ENCODE measurements at places on chromosomes 12 and 14.
A peak's percentile ranks its signal among the peaks of the same experiment; 100 is the strongest.

DNA sequence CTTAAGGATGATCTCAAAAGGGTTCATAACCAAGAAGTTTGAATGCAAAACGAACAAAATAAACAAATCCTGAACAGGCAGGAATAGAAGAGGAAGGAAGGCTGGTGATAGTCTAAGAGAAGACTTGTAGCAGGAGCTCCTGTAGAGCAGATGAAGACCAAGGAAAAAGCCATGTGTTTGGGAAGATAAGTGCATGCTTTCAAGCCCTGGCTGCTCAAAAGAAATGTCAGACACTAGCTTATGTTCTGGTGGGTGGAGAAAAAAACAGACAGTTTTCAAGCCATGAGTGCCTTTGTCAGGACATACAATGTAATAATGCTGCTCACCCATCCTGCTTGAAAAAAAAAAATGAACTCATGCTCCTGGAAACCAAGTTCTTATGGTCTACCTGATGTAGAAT lies 27.4 kb downstream of the TAOK3 start:
- no peak for DNase-seq

DNA sequence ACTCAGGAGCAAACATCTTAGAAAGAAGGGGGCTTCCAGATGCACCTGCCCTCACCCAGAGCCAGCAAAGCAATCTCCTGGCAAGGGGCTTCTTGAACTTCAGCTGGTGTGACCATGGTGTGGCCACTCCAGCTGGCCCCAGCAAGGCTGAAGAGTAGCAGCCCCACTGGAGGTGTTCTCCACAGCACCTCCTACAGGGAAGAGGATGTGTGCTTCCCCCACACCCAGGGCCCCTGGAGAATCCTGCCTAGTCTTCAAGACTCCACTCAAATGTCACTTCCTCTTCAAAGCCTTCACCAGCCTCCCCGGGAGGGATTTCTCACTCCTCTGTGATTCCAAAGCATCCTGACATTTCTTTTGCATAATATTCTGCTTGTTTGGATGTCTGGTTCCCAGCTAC lies 8.5 kb downstream of the RAB15 start:
- DNase-seq = no peak

GRCh38 chr14:78022059-78022458 lies 148.1 kb upstream of the NRXN3 start:
- no peak for DNase-seq

DNA sequence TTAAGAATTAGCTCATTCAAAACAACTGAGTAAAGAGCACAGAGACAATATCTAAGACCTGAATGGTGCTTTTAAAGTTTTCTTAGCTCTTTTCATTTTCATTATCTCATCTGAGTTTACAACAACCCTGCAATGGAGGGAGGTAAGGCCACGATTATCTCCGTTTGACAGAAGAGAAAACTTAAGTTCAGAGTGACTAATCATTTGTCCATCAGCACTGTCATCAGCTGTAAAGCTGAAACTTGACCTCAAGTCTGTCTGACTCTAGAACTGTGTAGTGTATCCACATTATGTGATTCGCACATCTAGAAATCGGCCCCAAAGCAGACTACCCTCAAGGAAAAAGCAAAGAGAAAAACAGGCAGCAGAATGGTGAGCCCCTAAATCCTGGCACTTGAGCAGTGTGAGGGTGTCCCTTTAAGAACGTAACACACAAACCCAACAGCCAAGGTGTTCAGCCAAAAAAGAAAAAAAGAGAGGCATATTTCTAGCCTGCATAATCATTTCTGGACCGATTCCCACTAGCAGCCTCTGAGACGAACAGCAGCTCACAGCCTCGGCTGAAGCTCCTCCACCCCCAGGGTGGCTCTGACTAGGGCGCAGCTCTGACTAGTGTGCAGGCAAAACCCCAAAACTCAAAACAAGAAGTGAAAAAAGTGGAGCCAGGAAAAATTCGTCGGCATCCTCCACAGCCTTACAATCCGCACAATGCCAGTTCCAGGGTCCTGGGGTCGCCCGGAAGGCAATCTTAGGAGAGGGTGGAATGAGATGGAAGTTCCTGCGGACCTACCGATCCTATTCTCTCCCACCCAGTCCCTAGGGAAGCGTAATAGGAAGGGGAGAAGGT lies 1.6 kb downstream of the STXBP6 start:
- peak; percentile 60 for DNase-seq

GRCh38 chr12:22355011-22355580 lies 20.6 kb upstream of the ST8SIA1 start:
- DNase-seq = no peak

- no peak for DNase-seq
These were observed 122.1 kb downstream of the CALM1 start for GRCh38 chr14:90518941-90519256.

DNA sequence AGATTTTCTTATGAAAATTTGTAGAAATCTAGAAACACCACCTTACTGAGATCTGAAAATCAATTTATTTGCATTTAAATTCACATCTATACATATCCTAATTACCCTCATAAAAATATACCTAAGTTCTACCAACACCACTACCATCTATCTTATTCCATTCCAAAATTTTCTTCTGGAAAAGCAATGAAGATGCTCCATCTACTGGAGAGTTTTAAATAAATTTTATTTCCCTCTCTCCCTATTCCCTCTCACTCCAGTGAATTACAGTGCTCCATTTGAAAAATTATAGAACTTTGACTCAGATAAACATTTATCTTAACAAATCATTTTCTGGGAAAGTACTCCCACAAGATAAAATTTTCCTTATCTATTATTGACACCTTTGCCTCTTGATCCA lies 2.3 kb upstream of the C14orf39 start:
- DNase-seq = no peak

DNA sequence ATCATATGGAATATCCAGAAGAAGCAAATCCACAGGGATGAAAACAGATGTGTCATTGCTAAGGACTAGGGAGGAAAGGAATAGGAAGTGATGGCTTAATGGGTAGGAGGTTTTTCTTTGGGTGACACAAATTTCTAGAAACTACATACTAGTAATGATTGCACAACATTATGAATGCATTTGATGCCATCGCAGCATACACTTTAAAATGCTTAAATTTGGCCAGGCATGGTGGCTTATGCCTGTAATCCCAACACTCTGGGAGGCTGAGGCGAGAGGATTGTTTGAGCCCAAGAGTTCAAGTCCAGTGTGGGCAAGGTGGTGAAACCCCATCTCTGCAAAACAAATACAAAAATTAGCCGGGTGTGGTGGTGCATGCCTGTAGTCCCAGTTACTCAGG lies 1370.8 kb downstream of the AACS start:
- DNase-seq = no peak

DNA sequence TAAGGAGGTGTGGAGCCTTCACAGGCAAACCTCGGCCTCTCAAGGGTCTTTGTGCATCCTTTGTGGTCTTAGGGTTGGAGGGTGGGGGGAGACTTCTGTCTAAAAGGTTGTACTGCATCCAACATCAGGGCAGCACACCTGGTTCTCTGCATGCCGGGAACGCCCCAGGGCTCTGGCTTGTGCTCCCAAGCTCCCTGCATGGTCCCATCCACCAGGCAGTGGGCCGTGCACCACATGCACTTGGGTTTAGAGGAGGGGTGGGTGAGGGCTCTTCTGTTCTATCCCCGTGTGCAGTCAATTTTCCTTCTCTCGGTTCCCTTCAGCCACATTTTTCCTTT lies 86.1 kb downstream of the CPSF2 start:
- DNase-seq = no peak

- no peak for DNase-seq
These were observed 59.6 kb upstream of the FERMT2 start for GRCh38 chr14:53010193-53011040.

- no peak for DNase-seq
These were observed 72.9 kb upstream of the DDX11 start for GRCh38 chr12:31000751-31001150.

DNA sequence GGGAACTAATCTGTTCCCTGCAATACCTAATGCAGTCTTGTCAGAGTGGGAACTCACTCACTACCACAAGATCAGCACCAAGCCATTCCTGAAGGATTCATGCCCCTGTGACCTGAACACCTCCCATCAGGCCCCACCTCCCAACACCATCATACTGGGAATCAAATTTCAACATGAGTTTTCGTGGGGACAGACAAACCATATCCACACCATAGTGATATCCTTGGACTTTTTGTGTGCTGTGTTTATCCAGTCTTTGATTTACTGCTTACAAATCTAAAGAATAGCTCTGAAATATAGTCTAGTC lies 243.5 kb downstream of the FBXL14 start:
- no peak for DNase-seq

GRCh38 chr12:50149311-50149710 lies 17.9 kb downstream of the CERS5 start:
- no peak for DNase-seq

- peak; percentile 60 for DNase-seq
These were observed 7.6 kb upstream of the AEBP2 start for GRCh38 chr12:19431407-19432308.

DNA sequence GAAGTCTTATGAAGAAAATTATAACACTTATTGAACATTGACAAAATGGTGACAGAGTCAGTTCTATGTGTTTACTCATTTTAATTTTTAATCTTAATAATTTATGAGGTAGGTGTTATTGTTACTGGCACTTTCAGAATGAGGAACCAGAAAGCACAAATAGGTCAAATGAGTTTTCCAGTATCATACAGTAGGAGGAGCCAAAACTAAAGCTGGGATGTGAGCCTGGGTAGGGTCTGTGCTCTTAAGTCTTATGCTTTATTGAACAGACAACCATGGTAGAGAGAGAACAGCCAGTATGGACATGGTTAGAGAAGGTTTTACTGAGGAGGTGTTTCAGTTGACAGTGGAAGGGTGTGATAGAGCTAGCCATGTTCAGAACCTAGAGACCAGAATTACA lies 775.7 kb downstream of the TMTC2 start:
- no peak for DNase-seq

- DNase-seq = no peak
These were observed 76.6 kb downstream of the PAX9 start for GRCh38 chr14:36738269-36738668.

- DNase-seq = no peak
These were observed 27.1 kb upstream of the C12orf71 start for GRCh38 chr12:27109334-27110028.

DNA sequence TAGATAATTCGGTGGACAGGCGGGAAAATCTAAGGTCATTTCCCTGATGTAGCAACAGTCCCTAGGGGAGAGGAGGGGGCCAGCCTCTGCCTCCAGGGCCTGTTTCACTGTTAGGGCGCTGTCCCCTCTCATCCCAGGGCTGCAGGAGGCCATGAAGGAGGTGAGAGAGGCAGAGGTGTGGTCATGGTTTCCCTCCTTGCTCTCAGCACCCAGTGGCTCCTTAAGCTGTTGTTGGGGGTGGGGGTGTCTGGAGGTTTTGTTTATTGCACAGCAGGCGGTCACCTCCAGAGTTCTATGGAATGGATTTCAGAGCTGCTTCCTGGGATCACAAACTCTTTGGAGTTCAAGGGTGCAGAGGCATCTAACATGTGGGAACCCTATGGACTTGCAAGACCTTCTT lies 212.5 kb upstream of the RTL1 start:
- no peak for DNase-seq

GRCh38 chr14:53218161-53218560 lies 65.0 kb upstream of the DDHD1 start:
- DNase-seq = no peak

DNA sequence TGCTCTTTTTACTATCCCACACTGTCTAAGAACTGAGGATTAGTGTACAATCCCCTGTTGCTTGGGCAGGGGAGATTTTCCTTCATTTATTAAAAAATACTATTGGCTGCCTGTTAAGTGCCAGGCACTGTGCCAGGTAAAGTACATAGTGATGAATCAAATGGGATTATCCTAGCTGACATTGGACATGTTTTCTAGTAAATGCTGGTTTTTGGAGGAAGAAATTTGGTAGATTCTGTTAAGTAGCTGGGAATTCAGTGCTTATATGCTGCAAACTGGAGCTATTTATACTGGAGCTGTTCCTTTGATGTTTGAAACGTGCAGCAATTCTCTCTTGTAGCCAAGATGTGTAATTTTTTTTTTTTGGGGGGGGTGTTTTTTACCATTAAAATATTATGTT lies 299.6 kb downstream of the EMP1 start:
- DNase-seq = no peak

DNA sequence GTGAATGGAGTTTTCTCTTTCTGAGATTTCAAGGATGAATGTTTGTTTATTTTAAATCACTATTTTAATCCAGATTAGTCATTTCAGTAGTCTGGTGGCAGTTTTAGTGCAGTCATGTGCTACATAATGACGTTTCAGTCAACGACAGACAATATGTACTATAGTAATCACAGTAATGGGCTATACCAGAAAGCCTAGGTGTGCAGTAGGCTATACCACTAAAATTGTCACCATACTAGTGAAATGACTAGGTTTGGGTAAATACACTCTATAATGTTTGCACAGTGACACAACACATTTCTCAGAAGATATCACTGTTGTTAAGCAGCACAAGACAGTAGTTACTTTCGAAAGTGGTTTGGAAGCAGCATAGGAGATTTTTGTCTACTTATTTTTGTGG lies 203.1 kb downstream of the ETNK1 start:
- no peak for DNase-seq

GRCh38 chr14:50001999-50002925 lies 109.4 kb downstream of the ARF6 start:
- no peak for DNase-seq

DNA sequence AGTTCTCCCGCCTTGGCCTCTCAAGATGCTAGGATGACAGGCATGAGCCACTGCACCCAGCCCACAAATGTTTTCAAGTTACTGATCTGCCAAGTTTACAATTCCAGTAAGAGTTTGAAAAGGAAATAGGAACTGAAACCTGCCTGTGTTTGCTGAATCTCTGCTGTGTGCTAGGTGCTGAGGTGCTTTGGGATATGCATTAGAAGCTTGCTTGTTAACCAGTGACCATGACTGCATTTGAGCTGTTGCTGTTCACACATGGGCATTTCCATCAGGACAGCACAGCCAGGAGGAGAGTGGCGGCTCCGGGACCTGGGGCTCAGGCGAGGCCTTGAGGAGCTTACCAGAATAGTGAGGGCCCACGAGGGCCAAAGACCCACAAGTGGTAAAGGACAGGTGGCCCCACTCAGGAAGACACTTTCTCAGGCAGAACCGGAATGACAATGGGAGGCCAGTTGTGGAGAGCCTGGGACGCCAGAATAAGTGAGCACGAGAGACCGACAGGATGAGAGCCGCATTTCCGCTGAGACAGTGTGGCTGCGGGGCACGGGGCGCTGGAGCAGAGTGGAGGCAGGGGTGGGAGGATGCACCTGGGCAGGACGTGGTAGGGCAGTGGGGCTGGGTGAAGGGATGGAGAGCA lies 54.5 kb upstream of the MMP17 start:
- no peak for DNase-seq

- no peak for DNase-seq
These were observed 5.1 kb downstream of the E2F7 start for GRCh38 chr12:77060136-77060882.

All from skeletal muscle cell (primary cell).